ENCODE measurements at places on chromosomes 1 and 21.
A peak's percentile ranks its signal among the peaks of the same experiment; 100 is the strongest.

DNA sequence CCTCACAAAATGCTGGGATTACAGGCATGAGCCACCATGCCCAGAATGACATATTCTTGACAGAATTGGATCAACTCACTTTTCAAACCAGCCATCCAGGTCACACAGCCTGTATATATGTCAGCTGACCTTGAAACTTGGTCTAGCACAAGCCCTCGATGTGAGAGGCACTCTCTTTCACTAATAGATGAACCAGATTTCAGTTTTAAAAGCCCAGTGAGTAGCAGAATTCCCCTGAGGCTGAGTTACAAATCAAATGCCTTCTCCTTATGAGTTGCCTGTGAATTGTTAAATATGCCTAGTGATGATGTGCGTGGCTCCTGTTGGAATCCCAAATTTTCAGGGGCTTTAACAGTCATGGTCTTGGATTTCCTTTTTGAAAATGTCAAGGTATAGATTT lies 88.7 kb downstream of the CD247 start:
- DNase-seq = no peak

GRCh38 chr1:159184201-159184600 lies 12.8 kb downstream of the CADM3 start:
- DNase-seq = no peak

GRCh38 chr1:27621051-27621920 lies 13.7 kb downstream of the FGR start:
- DNase-seq = no peak

DNA sequence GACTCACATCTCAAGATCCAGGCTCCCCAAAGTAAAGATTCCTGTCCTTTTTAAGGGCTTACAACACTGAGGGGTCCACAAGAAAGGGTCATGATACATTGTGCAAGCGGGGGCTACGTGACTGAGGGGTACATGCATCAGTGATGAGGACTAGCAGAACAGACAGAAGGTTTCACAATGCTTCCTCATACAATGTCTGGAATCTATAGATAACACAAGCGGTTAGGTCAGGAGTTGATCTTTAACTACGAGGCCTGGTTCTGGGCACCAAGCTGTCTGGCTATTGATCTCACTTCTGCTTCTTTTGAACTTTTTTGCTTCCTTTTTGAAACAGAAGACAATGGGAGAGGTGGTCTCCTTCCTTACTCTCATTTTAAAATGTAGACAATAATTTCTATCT lies 718.6 kb downstream of the AMY1C start:
- no peak for DNase-seq

DNA sequence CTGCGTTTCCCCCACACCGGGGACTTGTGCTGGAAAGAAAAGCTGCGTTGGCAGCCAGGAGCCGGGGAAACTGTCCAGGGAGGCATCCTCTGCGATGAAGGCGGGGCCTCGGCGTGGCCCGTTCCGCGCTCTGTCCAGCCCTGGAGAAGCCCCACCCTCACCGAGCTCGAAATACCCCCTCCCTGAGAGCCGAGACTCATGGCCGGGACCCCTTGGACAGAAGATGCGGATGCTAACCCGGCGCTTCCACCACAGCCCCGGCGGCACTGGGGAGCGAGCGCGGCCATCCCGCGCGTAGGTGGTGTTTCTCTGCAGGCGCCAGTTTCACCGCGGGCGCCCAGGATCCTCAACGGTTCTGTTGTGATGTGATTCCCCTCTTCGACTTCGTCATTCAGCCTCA lies 31.6 kb downstream of the PDE9A start:
- no peak for DNase-seq

DNA sequence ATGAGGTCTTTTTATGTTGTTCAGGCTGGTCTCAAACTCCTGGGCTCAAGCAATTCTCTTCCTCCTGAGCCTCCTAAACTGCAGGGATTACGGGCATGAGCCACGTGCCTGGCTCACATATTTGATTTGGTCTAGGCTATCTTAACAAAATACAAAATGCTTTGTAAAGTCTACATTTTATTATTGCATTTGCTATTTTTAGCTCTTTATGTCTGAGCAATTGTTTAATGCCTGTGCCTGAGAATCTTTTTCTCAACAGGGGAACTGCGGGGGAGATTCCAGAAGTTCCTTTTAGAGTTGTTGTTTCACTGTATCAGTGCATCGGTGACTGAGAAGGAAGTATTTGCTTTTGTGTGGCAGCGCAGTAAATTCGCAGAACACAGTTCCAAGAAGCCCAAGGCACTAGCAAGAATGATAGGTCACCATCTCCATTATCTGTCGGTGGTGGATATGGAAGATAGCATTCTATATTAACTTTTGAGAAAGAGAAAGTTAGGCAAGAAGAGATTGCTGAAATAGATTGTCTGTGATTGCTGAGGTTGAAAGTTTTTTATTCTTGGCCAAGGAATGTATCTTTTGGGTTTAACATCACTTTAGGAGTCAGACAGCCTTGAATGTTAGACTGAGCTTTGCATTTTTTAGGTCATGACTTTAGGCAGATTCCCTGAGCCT lies 167.3 kb downstream of the PDE4B start:
- no peak for DNase-seq

DNA sequence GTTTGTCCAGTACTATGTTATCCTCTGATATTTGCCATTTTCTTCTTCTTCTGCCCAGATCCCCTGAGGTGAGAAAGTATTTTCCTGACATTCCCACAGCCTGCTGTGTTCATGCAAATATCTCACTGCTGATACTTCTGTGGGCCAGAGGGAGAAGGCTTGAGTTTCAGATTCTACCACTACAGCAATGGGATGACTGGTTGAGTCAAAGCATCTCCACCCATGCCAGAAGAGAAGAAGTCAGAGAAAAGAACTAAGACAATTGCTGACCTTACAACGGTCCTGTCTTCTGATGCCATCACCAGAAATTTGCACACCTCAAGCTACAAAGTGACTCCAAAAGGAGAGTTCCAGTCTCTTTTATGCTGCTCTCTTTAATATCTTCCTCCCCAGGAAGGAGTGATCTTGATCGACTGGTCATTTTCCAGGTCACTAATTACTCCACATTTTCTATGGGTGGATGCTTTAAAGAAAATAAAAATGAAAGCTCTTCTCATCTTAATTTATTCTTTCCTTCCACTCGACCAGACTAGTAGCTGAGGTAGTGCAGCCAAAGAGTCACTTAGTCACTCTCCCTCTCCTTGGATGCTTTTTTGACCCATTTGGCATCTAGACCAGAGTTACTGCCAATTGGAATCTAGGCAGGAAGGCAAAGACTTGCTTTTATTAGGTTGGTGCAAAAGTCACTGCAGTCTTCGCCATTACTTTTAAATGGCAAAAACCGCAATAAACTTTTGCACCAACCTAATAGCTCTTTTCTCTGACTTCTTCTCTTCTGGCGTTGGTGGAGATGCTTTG lies 195.1 kb downstream of the PTPRC start:
- no peak for DNase-seq

- DNase-seq = no peak
Measured at GRCh38 chr1:232066521-232066920, 439.9 kb downstream of the DISC1 start.

- no peak for DNase-seq
Measured at GRCh38 chr1:34829250-34829649, 30.3 kb downstream of the SMIM12 start.

GRCh38 chr1:2050793-2051682 lies 827 bp downstream of the PRKCZ start:
- DNase-seq = no peak

DNA sequence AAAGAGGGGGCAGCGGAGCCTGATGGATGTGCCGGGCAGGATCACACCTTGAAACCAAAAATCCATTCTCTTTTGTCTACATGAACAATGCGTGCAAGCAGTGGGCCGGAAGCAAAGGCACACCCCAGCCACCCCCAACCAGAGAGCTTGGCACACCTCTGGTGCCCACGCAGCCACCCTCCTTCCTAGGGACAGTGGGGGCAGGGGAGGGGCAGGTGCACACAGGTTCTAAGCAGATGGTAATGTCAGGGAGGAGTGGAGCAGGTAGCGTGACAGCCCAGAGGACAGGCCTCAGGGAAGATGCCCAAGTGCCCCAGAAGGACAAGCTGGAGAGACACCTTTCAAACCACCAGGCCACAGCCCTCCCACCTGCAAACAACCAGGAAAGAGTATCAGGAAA lies 36.5 kb downstream of the SYF2 start:
- DNase-seq = no peak

DNA sequence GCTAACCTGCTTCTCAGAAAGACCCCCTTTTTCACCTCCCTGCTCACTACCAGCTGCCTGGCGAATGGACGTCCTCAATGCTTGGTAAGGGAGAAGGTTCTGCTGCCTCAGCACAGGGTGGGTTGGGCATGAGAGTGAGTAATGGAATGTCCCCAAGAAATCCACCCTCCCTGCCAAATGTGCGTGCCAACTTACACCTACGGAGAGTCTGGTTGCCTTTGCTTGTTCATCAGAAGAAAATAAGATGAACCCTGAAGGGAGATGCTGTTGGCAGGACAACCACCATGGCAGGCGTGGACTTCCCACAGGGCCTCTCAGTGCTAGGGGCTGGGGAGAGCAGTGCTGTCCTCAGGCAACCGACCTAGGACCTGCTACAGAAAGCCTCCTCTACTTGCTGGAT lies 106.0 kb downstream of the XCL2 start:
- peak; percentile 36 for DNase-seq

DNA sequence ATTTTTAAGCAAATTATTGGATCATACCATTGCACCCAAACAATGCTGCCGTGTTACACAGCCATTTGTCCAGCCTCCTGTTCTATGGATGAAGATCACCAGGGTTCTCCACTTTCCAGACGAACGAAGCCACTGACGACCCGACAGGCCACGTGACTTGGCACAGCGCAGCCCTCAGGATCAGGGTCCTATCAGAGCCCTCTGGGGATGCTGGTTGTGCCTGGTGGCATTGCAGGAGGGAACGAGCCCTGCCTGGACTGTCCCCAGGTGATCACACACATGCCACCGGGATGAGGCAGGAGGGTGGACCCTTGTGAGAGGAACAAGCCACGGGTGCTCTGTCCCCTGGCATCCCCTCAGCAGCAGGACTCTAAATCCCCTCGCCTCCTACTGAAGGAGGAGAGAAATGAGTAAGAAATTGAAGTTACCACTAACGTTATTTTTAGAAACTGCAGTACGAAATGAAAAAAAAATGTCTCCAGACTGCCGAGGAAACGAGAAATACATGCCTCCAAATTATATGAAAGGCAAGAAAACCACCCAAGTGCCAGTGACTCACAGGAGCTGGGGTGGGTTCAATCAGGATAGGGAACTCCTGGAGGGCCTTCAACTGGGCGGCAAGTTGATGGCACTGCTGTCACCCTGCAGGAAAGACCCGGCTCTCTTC lies 58.7 kb upstream of the PDE9A start:
- no peak for DNase-seq

GRCh38 chr1:93328809-93329760 lies 16.6 kb upstream of the DR1 start:
- no peak for DNase-seq

GRCh38 chr1:63668298-63668697 lies 75.1 kb downstream of the PGM1 start:
- no peak for DNase-seq

DNA sequence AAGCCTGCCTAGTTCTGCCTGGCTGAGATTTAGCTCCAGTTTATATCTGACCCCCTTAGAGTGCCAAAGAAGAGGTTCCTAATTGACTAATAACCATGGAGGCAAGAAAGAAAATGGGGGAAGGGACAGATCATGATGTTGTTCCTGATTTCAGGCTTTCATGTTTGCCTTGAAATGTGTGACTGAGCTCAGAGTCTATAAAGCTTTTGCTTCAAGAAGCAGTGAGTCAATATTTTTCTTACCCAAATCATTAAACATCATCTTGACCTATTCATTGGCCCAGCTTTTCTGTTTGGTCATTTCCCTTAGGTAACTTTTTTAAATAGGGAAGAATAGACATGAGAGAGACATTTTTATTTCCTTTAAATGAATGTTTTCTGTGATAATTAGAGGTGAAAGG lies 55.9 kb downstream of the HHAT start:
- no peak for DNase-seq

GRCh38 chr1:29643281-29643680 lies 407.0 kb downstream of the PTPRU start:
- no peak for DNase-seq

DNA sequence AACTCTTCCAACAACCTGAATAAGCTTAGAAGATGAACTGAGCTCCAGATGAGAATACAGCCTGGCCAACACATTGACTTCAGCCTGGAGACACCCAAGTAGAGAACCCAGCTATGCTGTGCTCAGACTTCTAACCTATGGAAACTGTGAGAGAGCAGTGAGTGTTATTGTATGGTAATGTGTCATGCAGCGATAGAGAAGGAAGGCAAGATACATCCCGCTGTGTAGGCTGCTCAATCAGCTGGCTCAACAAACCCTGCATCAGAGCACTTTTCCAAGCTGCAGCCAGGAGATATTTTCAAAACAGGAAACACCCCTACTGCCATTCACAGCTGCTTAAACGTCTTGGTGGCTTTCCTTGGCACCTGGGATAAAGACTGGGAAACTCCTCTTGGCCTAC lies 321.3 kb downstream of the SIPA1L2 start:
- DNase-seq = no peak

- no peak for DNase-seq
Measured at GRCh38 chr1:109096120-109096519, 5.6 kb downstream of the TMEM167B start.

DNA sequence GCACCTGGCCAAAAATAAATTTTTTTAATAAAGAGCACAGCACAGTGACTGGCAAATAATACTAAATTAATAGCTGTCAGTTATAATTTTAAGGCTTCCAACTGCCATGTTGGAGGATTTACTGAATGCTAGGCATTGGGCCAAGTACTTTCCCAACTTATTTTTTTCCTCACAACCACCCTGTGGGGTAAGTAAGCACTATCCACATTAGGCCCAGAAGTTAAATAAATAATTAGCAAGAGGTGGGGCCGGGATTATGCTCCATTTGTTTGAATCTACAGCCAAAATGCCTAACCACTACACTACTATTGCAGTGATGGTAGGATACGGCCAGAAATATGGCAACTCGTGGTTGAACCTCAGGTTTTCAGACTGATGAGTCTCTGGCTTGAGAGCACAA lies 4.6 kb upstream of the TRNAU1AP start:
- DNase-seq = no peak

DNA sequence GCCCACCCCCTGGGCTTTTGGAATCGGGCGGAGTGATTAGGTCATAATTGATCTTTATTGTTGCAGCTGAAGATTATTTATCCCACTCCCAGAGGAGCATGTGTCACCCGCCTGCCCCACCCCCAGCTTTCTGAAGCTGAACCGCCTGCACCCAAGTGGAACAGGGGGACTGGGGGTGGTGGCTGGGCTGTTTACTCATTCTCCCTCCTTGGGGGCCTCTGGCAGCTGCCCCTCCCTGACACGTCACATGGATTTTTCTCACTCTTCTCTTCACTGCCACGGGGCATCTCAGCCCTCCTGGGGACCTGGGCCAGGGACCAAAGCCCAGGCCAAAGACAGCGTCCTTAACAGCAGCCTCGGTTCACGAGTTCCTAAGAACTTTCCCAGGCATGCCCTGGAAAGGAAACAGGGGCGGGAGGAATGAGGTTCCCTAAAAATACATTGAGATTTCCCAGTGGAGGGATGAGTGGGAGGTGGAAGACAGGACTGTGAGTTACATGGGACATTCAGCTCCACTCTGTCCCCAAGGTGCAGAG lies 31.6 kb upstream of the SOX13 start:
- DNase-seq = no peak

- no peak for DNase-seq
Measured at GRCh38 chr21:38768471-38769063, 37.2 kb upstream of the ETS2 start.

Data from amygdala (tissue), 56 donors.